ENCODE measurements at places on chromosomes 2 and 18. TPM values are rescaled to one million over a fixed set of nuclear protein-coding genes. Genes with fewer than 3 reads are reported as not detected.

- DNase-seq = no peak
These were observed 2.0 kb downstream of the GPC1 start for GRCh38 chr2:240437551-240437860.

DNA sequence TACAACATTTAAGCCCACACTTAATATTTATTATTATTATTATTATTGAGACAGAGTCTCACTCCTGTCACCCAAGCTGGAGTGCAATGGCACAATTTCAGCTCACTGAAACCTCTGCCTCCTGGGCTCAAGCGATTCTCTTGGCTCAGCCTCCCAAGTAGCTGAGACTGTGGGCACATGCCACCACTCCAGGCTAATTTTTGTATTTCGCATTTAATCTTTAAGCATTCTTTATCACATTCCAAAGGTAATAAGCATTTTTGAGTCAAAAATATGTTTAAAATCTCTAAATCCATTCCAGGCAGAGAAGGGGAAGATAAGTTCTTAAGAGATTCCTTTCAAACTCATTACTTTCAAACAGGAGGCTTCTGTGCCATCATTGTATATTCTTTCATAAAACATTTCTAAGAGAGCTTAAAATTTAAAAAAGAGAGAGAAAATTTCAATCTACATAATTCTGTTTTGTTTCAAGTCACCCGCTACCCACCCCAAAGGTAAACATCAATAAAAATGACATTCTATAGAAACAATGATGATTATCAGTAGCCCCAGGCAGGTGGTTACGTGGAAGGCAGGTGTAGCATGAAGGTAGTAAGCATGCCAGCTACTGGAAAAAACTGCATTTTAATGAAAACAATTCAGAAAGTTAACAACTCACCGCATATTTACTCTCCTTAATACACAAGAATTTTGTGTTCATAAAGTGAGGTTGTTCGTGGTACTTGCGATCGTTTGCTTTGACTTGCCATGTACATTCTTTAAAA lies 84.4 kb upstream of the NARS1 start:
- no peak for DNase-seq

GRCh38 chr2:43142921-43143438 lies 83.4 kb downstream of the ZFP36L2 start:
- DNase-seq = no peak

DNA sequence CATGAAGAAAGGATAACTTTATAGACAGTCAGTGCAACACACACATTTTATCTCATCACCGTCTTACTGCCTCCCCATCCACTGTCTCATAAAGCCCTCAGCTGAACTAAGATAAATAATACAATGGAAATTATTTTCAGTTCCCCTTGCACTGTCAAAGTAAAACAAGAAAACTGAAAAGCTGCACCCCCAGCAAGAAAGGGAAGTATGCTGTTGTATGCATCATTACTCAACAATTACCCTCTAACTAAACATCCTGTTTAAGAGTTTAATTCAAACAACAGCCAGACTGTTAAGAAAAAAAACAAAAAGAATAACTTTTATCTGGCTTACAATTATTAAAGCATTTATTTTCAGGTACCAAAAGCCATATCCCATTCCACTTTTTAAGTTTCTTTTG lies 25.0 kb downstream of the MPPE1 start:
- no peak for DNase-seq

GRCh38 chr2:42060028-42060427 lies 12.2 kb downstream of the PKDCC start:
- no peak for DNase-seq

The SERPINB7 gene
- total RNA-seq = 0.29 TPM
